ENCODE measurements at places on chromosomes 1 and 21.

GRCh38 chr1:61142726-61143500 lies 60.6 kb downstream of the NFIA start:
- no peak for DNase-seq

DNA sequence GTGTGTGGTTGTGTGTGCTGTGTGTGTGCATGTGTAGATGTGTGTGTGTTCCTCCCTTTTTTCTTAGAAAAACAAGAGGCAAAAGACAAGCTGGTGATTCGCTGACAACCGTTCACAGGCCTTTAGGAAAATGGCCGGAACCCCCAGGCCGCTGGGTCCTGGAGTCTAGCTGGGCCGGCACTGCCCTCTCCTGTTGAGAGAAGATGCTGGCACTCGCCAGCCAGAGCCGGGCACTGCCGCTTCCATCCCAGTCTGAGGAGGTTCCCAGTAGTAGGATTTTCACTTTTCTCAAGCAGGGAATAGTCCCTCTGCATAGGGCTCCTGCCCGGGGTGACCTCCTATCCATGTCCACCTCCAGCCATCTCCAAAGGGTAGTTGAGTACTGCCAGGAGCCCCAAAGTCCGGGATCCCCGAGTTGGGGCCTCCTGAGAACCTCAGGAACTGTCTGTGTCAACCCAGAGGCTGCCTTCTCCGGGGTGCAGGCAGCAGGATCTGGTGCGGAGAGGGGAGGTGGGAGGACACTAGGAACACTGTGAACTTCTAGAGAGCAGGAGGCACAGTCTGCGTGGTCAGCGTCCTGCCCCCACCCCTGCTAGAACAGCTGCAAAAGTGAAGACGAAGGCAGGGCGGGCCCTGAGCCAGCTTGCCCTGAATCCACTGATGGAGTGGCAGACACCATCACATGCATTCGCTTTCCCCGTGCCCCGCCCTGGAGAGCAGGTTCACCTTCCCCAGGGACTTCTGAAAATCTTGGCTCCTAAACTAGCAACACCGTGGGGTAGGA lies 44.1 kb upstream of the ARHGEF16 start:
- DNase-seq: peak; percentile 47

- DNase-seq: peak; percentile 38
These were observed 24.9 kb upstream of the C1QA start for GRCh38 chr1:22611530-22611947.

- no peak for DNase-seq
These were observed 566.9 kb upstream of the ZRANB2 start for GRCh38 chr1:71647513-71648300.

DNA sequence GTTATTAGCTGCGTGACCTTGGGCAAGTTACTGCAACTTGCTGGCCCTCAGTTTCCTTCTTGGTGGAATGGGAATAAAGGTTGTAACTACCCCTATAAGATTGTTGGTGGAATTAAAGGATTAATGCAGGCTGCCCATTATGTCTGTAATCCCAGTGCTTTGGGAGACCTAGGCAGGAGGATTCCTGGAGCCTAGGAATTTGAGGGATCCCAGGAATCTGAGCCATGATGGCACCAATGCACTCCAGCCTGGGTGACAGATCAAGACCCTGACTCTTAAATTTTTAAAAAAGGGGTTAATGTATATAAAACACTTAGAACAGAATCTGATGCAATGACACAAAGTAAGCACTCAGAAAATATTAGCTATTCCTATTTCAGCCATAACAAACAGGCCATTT lies 67.3 kb downstream of the PTGER3 start:
- no peak for DNase-seq

- peak; percentile 97 for DNase-seq
These were observed 25.9 kb downstream of the KIRREL1 start for GRCh38 chr1:158019171-158019868.

GRCh38 chr1:108556499-108556898 lies 3.4 kb upstream of the EEIG2 start:
- DNase-seq: no peak

DNA sequence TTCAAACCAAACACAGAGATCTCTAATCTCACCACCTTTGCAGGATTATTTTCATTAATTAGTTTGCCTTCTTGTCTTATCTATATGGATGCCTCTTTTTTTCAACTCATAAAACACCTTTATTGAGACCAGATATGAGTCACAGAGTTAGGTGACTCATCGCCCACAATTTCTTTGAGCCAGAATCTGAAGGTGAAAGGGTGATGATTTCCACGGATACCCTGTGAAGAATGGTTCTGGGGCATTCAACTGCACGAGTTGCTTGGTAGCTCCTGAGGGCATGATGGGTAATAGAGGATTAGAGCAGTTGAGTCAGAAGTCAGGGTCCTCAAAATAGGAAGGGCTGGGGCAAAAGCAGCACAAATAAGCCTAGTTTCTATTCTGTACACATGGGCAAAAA lies 128.2 kb downstream of the TBX19 start:
- peak; percentile 47 for DNase-seq

- DNase-seq: no peak
These were observed 46.0 kb downstream of the ALG6 start for GRCh38 chr1:63413394-63413793.

- DNase-seq: no peak
These were observed 108.1 kb upstream of the MAGI3 start for GRCh38 chr1:113282008-113282892.

- no peak for DNase-seq
These were observed 24.6 kb downstream of the RPS6KA1 start for GRCh38 chr1:26553942-26554682.

DNA sequence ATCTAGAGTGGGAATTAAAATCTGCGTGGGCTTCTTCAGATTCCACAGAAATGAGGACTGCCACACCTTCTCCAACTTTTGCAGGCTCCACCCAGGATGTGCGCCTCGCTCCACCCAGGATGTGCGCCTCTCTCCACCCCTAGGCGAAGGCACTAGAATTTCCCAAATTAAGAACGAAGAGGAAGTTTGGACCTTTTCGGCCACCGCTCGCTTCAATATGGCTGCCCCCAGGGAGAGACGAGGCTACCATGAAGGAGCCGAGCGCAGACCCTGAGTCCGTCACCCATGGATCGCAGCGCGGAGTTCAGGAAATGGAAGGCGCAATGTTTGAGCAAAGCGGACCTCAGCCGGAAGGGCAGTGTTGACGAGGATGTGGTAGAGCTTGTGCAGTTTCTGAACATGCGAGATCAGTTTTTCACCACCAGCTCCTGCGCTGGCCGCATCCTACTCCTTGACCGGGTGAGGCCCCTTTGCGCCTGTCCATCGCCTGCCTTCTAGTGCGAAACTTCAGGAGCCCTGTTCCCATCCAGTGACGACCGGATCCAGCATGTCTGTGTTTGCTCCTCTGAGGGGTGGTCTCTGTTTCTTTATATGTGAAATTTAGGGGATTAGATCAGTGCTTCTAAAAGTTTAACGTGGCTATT lies at the start of the genes CRYZ and TYW3:
CRYZ (minus strand) TSS at position 91 of the 644 bp plus-strand sequence. CDS start 8,229 bp downstream, outside the sequence.
TYW3 (plus strand) TSS at position 193 of the 644 bp plus-strand sequence; CDS start at position 286, 93 bp downstream.
- DNase-seq: peak; percentile 94

- DNase-seq: no peak
These were observed 18.6 kb downstream of the TAL1 start for GRCh38 chr1:47213230-47213963.

DNA sequence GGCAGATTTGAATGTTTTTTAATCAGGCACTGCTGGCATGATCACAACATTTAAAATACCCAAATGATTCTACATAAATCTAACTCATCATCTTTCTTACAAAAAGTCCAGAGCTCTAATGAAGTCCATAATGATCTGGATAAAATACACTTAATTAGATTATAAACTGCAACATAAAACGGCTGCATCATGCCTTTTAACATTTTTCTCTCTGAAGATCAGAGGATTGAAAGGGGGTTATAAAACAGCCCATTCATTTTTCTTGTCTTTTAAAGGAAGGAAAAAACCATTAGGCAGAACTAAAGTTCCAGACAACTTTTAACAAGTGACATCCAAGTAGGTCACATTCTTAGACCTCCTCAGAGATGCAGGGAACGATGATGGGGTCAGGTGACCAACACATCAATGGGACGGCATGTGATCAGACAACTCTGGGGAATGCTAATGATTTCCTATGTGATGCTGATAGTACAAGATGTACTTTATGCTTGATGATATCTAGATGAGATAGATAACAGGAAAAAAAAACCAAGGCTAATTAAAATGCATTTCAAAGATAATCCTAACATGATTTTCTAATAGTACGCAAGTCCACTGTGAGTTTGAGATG lies 455.1 kb downstream of the SMYD3 start:
- DNase-seq: no peak

GRCh38 chr1:151621351-151621750 lies 9.5 kb downstream of the SNX27 start:
- no peak for DNase-seq

DNA sequence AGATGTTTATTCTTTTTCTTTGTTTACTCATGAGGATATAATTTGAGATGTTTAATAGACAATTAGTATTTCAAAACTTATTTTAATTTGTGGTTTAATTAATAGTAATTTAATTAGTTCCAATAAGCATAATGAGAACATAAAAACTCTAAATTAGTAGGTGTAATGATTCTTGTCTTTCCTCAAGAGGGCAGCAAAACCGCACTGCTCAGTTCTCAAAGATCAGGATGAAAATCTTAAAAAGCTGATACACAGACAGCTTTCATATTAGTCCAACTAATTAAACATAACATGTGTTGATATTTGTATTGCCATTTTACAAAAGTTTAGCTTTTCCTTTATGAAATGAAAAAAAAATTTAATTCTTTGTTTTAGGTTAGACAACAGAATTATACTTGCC lies 106.7 kb upstream of the C21orf91 start:
- DNase-seq: no peak

DNA sequence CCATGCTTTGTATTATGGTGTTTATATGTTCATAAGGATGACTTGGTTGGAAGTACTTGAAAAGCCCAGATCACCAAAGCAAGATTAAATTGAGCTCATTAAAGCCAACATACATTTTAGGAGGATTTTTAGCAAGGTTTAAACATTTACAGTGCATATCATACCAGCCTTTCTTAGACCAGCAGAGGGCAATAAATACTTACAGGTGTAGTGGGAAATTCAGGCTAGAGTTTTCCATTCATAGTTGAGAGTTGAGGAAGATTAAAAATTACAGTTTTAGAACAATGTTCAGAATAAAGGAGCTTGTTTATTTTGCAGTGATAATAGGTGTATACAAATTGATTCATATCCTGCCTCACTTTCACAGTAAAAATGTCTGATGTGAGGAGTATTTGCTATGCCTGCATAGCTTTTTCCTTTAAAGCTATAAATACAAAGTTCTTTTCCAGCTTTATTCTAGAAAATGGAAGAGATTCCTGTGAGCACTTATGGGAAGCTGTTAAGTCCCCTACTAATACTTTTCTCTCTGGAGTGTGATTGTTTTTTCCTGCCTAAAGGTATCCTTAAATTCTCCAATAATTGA lies 35.3 kb downstream of the DTL start:
- peak; percentile 23 for DNase-seq

GRCh38 chr1:115265099-115265498 lies 73.0 kb downstream of the NGF start:
- no peak for DNase-seq

- peak; percentile 71 for DNase-seq
These were observed 9.9 kb upstream of the NCF2 start for GRCh38 chr1:183600136-183600535.

- no peak for DNase-seq
These were observed 423.5 kb downstream of the OMA1 start for GRCh38 chr1:58123051-58123450.

DNA sequence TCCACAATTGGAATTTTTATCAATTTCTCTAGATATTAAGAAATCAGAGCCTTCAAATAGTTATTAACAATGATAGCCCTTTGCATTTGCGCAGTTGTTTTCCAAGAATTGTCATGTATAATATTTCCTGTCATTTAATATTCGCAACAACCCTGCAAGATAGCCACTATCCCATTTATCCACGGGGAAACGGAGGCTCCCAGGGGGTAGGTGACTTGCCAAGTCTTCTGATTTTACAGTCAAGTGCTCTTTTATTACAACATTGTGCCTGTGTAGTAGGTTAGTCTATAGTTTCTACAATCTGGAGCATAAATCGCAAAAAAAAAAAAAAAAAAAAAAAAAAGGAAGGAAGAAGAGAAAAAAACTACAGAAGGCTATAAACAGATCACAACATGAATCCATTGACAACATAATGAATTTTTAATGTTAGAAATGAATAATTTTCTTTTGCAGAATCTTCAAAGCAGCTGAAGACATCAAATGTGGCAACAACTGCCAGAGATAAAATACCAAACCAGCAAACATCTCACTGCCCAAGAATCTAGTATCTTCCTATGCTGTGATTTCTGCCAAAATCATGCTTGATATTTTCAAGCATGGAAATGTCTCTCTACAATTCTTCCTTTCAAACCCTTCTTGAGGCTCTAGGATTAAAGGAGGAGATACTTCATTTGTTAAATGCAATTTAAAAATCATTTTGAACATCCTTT lies 125.5 kb downstream of the PTPN14 start:
- DNase-seq: peak; percentile 35

DNA sequence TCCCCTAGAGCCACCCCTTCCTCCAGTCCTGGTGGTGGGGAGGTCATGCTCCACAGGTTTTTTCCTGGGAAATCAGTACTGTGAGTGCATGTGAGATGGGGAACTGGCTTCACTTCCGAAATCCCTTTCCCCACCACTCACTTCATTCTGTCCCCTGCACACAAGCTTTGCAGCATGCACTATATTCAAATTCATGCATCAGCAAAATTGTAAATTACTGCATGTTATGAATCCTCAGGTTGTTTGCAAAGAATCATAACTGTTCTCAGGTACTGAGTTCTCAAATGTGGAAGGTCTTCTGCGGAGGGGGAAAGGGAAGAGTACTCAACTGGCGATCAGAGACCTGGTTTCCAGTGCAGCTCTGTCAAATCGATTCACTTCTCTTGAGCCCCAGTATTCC lies 42.3 kb downstream of the LHX4 start:
- no peak for DNase-seq

- no peak for DNase-seq
These were observed 3.4 kb downstream of the WNT9A start for GRCh38 chr1:227944090-227944930.

- DNase-seq: no peak
These were observed 19.3 kb downstream of the TAL1 start for GRCh38 chr1:47212636-47213229.

GRCh38 chr1:7366286-7366954 lies 404.7 kb upstream of the VAMP3 start:
- no peak for DNase-seq

- DNase-seq: peak; percentile 39
These were observed 179.4 kb downstream of the SLC45A1 start for GRCh38 chr1:8497210-8497819.

DNA sequence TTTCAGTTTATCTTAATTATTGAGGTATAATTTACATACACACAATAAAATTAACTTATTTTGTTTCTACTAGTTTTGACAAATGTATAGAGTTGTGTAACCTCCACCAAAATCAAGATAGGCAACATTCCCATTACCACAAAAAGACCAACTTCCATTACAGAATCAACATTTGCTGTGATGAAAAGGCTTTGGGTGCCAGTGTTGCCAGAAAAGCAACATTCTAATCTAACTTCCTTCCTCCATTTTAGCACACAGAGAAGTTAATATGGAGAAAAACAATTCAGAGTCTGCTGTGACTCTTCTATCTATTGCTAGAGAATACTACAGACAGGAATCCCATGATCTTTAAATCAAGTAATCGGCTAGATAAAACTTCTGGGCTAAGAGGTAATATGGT lies 245.3 kb downstream of the RERE start:
- DNase-seq: no peak
